Activated T-helper 1 cell treated with anti-CD3 and anti-CD28 coated beads, Interleukin-2, amount 50 U/mL, for 16 hours (primary cell): ENCODE measurements at places on chromosomes 7 and 10.

GRCh38 chr7:17385612-17386011 lies 87.2 kb downstream of the AHR start:
- no peak for DNase-seq

GRCh38 chr7:40182452-40182851 lies 47.6 kb downstream of the SUGCT start:
- no peak for DNase-seq

GRCh38 chr7:129903935-129904334 lies 48.8 kb downstream of the UBE2H start:
- no peak for DNase-seq

DNA sequence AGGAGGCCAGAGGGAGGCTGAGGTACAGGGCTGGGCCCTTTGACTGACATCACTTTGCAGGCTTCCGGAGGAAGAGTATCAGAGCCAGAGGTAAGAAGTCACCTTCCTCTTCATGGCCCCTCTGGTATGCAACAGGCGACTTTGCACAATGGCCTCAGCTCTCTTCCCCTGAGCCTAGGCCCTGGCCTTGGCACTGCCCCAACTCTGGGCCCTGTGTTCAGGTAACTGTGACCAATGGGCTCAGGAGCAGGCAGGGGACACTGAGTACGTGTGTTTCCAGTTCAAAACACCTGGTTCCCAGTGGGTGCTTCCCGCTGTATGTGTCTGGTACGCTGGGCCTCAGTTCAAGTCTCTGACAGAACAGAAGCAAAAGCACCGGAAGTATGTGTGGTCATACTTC lies 12.1 kb upstream of the PAX2 start:
- no peak for DNase-seq

DNA sequence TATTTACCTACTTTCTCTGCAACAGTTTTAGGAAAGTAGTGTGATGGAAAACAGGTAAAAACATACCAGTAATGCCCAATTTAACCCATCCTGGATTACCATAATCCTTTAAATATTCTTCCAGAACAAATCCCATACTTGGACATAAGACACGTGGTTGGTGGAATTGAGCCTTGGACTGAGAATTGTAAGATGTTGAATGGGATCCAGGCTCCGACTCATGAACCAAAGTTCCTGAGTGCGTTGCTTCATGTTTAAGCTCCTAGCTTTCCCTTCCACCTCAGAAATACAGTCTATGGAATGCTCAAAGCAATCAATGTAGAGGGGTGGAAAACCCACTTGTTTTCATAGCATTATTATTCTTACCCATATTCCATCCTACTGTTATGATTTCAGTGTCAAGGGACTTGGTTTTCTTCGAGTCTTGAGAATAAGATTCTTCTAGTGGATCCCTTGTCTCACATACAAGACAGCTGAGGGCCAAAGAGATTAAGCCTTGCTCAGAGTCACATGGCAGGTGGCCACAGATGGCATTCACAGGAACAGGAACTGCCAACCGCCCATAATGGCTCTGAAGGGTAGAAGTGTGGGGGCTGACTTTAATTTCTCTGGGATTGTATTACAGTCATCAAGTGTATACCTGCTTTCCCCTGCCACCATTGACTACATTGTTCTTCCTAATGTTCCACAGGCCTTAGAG lies 171.2 kb downstream of the GFRA1 start:
- no peak for DNase-seq

- no peak for DNase-seq
These were observed 23.7 kb upstream of the RASSF4 start for GRCh38 chr10:44935966-44936295.

- DNase-seq, result no peak
These were observed 19.1 kb upstream of the LEP start for GRCh38 chr7:128221929-128222403.

DNA sequence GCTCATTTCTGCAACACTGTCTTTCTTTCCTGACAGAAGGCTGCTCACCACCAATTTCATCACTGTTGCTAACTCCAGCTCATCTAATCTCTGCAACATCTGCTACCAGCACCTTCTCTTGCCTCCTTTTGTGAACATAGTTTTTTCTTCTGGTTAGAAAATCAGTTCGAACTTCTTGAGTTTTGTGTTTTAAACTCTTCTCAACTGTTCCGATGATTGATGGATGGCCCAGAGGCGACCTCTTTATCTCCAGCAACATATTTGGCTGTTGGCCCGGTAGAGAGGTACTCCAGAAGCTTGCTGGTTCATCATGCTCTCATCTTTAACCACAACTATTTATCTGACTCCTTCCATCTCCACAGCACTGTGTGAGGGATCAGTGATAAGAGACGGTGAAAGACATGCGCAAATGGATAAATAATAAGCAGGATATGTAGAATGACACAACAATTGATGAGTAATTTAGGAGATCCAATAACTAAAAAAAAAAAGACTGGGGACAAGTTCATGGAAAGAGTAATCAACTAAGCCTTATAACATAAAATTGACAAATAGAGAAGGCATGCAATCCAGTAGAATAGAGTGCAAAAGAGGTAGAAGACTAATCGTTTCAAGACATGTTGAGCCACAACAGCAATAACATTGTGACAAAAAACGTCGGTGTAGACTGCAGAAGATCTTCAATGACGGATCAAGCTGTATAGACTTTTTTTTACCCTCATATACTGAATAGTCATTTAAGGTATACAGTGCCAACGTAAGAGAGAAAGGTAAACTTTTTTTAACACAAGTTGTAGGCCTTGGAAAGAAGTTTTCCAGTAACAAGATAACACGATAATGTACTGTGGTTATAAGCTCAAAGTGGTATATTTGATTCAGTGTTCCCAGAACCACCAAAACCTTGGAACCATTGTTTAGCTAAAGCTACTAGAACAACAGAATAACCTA lies 152.2 kb downstream of the CRPPA start:
- DNase-seq, result no peak
